ENCODE measurements at places on chromosomes 13 and 19.
A peak's percentile ranks its signal among the peaks of the same experiment; 100 is the strongest.

DNA sequence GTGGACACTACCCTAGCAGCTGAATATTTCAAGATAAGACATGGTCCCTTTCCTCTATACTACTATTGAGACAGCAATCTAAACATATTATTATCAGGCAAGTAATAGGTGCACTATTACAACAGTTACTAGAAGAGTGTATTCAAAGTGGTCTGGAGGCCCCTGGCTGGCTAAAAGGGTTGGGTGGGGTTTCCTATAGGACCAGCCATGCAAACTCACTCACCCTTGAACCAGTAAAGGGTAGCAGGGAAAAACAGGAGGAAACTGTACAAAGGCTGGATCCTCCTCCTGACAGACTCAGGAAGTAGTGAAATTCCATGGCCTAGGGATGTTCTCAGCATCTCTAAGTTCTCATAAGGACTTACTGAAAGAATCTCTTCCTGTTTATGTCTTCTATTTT, 7.7 kb downstream of the SMAD9 start:
- DNase-seq = no peak

GRCh38 chr13:84445776-84446175, 563.5 kb upstream of the SLITRK1 start:
- DNase-seq = no peak

GRCh38 chr13:46382224-46382623, 4.8 kb downstream of the RUBCNL start:
- no peak for DNase-seq

- peak; percentile 41 for DNase-seq
Measured at GRCh38 chr19:33194886-33195644, 935 bp downstream of the LRP3 start.

- DNase-seq = no peak
Measured at GRCh38 chr19:652467-653389, 10.3 kb downstream of the RNF126 start.

DNA sequence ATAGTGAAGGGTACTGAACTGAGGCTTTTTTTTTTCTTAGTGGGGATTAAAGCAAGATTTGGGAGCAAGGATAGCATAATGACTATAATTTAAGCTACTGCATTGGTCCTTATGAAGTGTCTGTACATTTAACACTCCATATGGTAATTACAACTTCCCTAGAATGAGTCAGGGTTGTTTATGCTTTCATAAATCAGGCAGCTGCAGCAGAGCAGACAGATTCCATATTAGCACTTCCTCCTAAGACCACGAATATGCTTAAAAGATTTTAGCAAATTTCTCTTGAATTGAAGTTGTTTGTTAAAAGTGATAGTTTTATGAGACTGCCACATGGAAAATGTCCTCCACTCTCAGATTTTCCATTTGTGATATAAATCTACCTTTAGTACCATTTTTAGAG, 401.1 kb upstream of the SPRY2 start:
- no peak for DNase-seq

- DNase-seq = peak; percentile 20
Measured at GRCh38 chr19:28103921-28104320, 1109.0 kb downstream of the UQCRFS1 start.

DNA sequence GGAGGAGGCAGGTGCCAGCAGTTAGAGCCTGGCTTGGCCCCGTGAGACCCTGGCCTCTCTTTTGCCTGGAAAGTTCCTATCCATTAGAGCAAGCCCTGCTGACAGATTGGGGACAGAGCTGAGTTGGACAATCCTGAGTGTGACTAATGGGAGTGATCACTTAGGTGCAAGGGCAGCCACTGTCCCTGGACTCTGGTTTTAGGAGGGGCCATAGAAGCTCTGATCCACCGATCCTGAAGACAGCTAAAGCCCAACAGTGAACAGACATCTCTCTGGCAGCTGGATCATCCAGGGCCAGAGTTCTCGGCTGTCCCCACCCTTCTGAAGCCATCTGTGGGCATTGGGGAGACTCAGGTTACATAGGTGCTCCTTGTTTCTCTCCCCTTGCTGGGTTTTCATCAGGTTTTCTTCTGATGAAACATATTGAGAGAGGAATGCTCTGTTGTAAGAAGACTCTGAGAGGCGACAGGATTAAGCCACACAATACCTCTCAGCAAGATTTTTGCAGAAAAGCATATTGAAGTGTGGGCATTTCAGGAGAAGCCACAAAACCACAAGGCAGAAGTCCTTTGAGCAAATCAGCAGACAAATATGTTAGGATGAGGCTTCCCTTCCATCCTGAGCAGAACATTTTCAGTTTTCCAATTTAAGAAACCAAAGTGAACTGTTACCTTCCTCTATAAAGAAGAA, 288.0 kb upstream of the MAB21L1 start:
- DNase-seq = no peak

GRCh38 chr13:37997641-37998040, 128.1 kb upstream of the TRPC4 start:
- DNase-seq = no peak

- DNase-seq = no peak
Measured at GRCh38 chr13:79373916-79374315, 32.1 kb downstream of the RBM26 start.

GRCh38 chr13:20708216-20708615, 4.7 kb downstream of the IL17D start:
- DNase-seq = no peak

DNA sequence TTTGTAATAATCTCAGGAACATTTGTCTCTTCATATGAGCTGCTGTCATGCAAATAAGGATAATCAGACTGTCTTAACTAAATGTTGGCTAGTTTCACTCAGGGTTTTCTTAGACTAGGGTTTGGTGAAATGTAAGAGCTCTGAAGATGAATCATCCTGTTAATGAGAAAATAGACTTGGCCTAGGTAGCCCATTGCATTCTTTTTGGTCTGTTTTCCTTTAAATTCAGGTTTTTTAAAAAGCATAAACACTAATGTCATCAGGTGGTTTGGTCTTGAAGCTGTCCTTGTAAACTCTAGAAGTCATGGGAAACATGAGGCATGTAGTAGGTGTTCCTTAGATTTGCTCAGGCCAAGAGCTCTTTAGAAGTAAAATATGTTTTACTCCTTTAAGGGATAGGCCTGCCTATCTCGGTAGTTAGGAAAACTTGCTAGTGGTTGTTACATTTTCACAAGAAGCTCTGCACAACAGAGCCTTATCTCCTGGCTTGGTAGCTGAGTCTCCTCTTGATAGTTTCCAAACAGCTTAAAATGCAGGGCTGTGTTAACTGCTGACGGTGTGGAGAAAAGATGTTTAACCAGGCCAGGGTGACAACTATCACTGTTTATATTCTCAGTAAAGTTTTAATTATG, 62.0 kb upstream of the C1QTNF9B start:
- no peak for DNase-seq

DNA sequence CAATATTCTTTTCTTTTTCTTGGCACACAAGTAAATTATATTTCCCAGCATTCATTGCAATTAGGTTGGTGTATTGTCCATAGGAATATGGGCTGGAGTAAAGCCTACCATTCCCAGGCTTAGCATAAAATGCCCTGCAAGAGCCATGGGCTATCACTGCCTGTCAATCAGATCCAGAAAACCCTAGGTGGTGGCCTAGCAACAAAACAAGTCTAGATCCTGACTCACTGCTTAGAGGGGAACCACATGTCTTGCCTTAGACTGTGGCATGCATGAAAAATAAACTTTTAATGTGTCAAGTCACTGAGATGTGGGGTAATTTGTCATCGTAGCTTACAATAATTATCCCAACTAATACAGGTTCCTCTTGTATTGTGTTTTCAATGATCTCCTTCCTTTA, 16.2 kb downstream of the SOX21 start:
- DNase-seq = no peak

DNA sequence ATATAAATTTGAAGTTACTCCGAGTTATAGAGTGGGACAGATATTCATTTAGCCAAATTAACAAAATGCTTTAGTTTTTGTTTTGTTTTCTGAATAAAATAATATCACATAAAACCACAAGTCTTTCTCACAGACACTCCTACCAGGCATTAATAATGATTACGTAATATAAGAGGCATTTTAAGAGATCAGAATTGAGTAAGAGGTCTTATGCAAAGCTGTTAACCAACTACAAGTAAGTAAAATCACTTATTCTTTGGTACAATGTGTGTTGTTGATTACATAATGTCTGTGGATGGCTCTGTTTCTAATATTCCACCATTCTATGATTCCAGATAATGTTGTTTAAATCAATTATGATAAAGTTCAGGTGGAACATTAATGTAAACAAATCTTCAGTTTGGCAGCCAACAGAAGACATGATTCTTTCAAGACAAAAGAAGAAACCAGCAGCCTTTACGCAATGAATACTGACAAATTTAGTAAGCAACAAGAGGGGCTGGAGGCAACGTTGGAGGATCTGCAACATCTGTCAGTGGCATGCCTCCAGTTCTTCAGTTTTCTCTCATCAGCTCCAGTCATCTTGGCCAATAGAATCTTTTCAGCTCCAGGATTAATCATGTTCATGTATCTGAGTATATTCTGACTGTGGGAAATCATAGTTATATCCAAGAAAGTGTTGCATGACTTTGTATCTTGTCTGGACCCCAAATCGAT, 403.8 kb downstream of the SLITRK5 start:
- DNase-seq = no peak

- peak; percentile 84 for DNase-seq
Measured at GRCh38 chr19:47699360-47699917, 13.8 kb upstream of the EHD2 start.

- no peak for DNase-seq
Measured at GRCh38 chr19:29858000-29858596, 46.3 kb downstream of the CCNE1 start.

GRCh38 chr13:46667687-46668281, 114.8 kb downstream of the LRCH1 start:
- no peak for DNase-seq

- DNase-seq = no peak
Measured at GRCh38 chr19:46014941-46015686, 7.7 kb downstream of the PGLYRP1 start.

DNA sequence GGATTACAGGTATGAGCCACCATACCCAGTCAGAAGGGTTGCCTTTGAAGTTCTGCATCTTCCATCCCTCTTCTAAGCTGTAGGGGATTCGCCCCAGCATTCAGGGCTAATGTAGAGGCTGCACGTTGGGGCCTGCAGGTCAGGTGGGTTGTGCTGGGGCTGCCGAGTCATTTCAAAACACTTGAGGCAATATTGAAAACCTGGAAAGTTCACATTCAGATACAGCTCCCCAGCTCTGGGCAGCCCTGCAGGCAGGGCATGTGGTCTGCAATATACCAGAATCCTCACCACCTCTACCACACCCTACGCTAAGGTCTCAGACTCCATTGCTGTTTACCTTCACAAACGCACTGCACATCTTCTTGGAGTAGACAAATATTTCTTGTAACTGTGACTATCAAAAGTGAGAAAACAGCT, 24.6 kb downstream of the CCNE1 start:
- no peak for DNase-seq

GRCh38 chr13:50187352-50188029, 172.2 kb downstream of the KCNRG start:
- no peak for DNase-seq
